Uterus (tissue), 4 donors: ENCODE measurements at places on chromosomes 4 and X. TPM values are rescaled to one million over a fixed set of nuclear protein-coding genes. Genes with fewer than 3 reads are reported as not detected.

Gene TRIM2
- 61.2 TPM for total RNA-seq

DNA sequence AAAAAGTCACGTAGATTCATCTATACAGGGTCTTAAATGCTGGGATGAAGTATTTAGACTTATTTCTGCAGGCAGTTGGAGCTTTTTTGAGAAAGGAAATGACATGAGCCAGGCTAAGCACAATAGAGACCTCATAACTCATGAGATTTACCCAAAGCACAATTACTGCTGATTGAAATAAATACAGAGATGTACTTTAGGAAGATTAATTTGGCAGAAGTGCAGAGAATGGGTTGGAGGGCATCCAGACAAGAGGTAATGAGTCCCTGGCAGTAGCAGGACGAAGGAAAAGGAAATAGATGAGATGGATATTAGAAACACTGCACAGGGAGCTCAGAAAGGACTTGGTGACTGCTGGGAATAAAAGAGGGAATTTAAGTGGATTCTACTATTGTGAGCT is 129.1 kb downstream of the SHROOM4 start:
- no peaks in the 10 kb centered on the region for H3K36me3 ChIP-seq
- no peak overlapping the region for H3K27ac ChIP-seq
- no peaks in the 10 kb centered on the region for H3K27me3 ChIP-seq
- no peak for DNase-seq

GRCh38 chrX:40806513-40807220 is 71.3 kb upstream of the MED14 start:
- H3K27ac ChIP-seq, result no peak overlapping the region
- H3K4me3 ChIP-seq, result no peak overlapping the region
- H3K36me3 ChIP-seq, result no peaks in the 10 kb centered on the region
- no peak for DNase-seq
- H3K4me1 ChIP-seq, result no peaks in the 10 kb centered on the region

Gene LRCH2
- 16.5 TPM for total RNA-seq

Gene SSX4B
- total RNA-seq, result not detected

- H3K27me3 ChIP-seq, result no peaks in the 10 kb centered on the region
- H3K27ac ChIP-seq, result no peak overlapping the region
- DNase-seq, result no peak
These were observed 24.3 kb downstream of the SMIM20 start for GRCh38 chr4:25938366-25938765.

GRCh38 chrX:129773649-129774458 is 5.9 kb upstream of the SASH3 start:
- no peaks in the 10 kb centered on the region for H3K36me3 ChIP-seq
- H3K4me1 ChIP-seq, result no peaks in the 10 kb centered on the region
- no peak for DNase-seq

GRCh38 chr4:156280686-156281085 is 327.0 kb upstream of the CTSO start:
- H3K36me3 ChIP-seq, result no peaks in the 10 kb centered on the region
- no peaks in the 10 kb centered on the region for H3K27me3 ChIP-seq
- DNase-seq, result no peak
- no peaks in the 10 kb centered on the region for H3K4me1 ChIP-seq

Gene TRO
- total RNA-seq, result 20.0 TPM

- H3K36me3 ChIP-seq, result no peaks in the 10 kb centered on the region
- DNase-seq, result no peak
- no peaks in the 10 kb centered on the region for H3K4me1 ChIP-seq
- no peaks in the 10 kb centered on the region for H3K27me3 ChIP-seq
- H3K4me3 ChIP-seq, result no peak overlapping the region
- H3K27ac ChIP-seq, result no peak overlapping the region
These were observed 607.9 kb downstream of the GLUD2 start for GRCh38 chrX:121655276-121655675.
